ENCODE measurements at places on chromosomes 1 and 21.

GRCh38 chr1:243489681-243490546 lies 234.1 kb downstream of the SDCCAG8 start:
- H3K27ac ChIP-seq: peak overlapping the region; percentile 14
- H3K4me1 ChIP-seq: peaks cover 7% of the 10 kb centered on the region
- H3K27me3 ChIP-seq: no peaks in the 10 kb centered on the region

DNA sequence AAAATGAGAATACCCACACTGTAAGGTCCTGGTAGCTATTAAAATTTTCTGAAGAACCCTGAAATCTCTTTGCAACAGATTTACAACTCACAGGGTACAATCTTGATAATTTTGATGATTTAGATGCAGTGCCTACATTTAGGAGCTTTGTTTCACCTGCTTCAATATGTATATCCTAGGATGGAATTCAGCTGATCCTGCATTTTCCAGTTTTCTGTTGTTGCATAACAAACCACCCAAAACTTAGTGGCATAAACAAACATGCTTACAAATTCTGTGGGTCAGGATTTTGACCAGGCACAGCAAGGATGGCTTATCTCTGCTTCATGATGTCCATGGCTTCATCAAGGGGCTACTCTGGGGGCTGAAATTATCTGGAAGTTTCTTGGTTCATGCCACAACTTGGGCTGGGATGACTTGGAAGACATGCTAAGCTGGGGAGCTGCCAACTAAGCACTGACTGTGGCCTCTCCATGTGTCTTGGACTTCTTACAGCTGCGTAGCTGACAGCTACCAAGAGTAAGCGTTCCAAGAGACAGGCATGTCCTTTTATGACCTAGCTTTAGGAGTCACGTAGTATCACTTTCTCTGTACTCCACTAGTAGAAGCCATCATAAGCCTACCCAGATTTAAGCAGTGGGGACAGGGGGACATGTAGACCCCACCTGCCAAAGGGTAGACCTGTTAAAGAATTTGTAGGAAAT lies 108.5 kb downstream of the CACHD1 start:
- no peak overlapping the region for H3K4me3 ChIP-seq
- no peak for DNase-seq
- no peaks in the 10 kb centered on the region for H3K27me3 ChIP-seq
- no peaks in the 10 kb centered on the region for H3K36me3 ChIP-seq

- H3K4me1 ChIP-seq: peaks cover 3% of the 10 kb centered on the region
- H3K4me3 ChIP-seq: no peak overlapping the region
- DNase-seq: no peak
- no peaks in the 10 kb centered on the region for H3K27me3 ChIP-seq
- H3K36me3 ChIP-seq: no peaks in the 10 kb centered on the region
Measured at GRCh38 chr1:85411567-85412305, 53.2 kb downstream of the DDAH1 start.

DNA sequence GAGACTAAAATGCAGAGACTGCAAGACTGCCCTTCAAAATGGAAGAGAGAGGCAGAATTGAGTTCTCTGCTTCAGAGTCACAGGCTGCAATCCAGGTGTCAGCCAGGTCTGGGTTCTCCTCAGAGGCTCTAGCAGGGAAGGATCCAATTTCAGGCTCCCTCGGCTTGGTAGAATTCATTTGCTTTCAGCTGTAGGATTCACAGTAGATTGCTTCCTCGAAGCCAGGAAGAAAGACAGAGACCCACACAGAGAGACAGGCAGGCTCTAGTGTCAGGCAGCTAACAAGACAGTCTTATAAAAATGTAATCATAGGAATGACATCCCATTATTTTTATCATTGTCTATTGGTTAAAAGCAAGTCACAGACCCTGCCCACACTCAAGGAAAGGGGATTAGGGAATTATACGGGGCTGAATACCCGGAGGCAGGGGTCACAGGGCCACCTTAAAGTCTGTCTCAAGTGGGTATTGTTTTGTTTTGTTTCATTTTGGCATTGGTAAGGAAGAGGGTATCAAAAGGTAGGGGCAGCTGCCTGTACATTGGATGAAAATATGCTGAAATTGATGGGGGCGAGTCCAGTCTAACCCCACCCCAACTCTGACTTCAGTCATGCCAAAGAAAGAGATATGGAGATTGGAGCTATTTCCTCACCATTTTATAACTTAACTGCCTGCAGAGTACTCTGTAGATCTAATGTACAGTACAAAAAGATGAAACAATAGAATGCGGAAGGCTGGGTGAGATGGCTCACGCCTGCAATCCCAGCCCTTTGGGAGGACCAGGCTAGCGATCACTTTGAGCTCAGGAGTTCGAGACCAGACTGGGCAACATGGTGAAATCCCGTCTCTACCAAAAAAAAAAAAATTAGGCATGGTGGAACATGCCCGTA lies 9.5 kb upstream of the TBCE start:
- no peaks in the 10 kb centered on the region for H3K27me3 ChIP-seq
- H3K4me1 ChIP-seq: no peaks in the 10 kb centered on the region
- no peak for DNase-seq
- H3K36me3 ChIP-seq: no peaks in the 10 kb centered on the region

- no peaks in the 10 kb centered on the region for H3K4me1 ChIP-seq
- no peaks in the 10 kb centered on the region for H3K27me3 ChIP-seq
- H3K27ac ChIP-seq: no peak overlapping the region
Measured at GRCh38 chr1:167184081-167184480, 36.6 kb upstream of the POU2F1 start.

DNA sequence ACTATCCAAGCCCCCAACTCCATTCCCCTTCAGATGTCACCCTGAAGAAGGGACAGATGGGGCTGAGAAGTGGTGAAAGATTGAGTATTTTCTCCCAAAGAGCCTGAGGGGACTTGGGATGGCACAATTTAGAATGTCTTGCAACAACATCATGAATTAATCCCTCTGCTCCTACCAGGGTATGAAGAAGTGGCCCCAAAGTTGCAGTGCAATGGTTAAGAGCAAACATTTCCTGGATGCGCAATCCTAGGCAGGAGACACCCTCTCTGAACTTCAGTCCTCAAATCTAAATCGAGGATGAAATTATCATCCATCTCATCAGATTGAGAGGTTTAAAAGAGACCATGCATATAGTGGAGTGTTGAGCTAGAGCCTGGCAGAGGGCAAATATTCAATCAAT lies 28.6 kb upstream of the CITED4 start:
- H3K4me3 ChIP-seq: no peak overlapping the region
- no peaks in the 10 kb centered on the region for H3K27me3 ChIP-seq
- no peaks in the 10 kb centered on the region for H3K36me3 ChIP-seq
- H3K27ac ChIP-seq: no peak overlapping the region
- no peaks in the 10 kb centered on the region for H3K4me1 ChIP-seq
- DNase-seq: no peak

GRCh38 chr1:245551536-245551935 lies 396.8 kb downstream of the KIF26B start:
- H3K27me3 ChIP-seq: no peaks in the 10 kb centered on the region
- no peak overlapping the region for H3K27ac ChIP-seq
- no peak for DNase-seq

- no peaks in the 10 kb centered on the region for H3K27me3 ChIP-seq
- DNase-seq: no peak
- peak overlapping the region; percentile 77 for H3K4me3 ChIP-seq
- peaks cover 36% of the 10 kb centered on the region for H3K36me3 ChIP-seq
Measured at GRCh38 chr1:226063977-226064815, 1.7 kb downstream of the H3-3A start.

DNA sequence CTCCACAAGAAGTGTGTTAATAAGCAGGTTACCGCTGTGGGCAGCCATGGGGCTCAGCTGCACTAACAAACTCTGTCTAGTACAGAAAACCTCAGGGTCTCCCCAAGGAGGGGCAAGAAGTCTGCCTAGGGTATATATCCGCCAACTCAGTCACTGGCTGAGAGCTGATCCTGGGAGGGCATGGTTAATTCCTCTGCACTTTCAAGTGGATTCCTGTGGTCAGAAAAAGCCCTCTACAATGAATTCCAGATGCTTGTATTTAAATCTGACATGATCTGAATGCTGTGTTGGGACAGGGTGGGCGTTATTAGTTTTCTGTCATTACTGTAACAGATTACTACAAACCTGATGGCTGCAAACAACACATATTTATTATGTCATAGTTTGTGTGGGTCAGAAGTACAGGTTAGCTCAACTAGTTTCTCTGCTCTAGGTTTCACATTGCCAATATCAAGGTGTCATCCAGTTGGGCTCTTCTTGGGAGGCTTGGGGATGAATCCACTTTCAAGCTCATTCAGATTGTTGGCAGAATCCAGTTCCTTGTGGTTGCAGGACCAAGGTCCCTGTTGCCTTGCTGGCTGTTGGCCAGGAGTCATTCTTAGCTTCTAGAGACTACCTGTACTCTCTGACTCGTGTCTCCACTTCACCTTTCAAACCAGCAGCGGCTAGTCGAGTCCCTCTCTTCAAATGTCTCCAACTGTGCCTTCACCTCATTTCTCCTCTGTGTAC lies 8.0 kb upstream of the SELE start:
- H3K36me3 ChIP-seq: no peaks in the 10 kb centered on the region
- peaks cover 10% of the 10 kb centered on the region for H3K4me1 ChIP-seq
- H3K27ac ChIP-seq: no peak overlapping the region
- no peak overlapping the region for H3K4me3 ChIP-seq
- H3K27me3 ChIP-seq: no peaks in the 10 kb centered on the region

DNA sequence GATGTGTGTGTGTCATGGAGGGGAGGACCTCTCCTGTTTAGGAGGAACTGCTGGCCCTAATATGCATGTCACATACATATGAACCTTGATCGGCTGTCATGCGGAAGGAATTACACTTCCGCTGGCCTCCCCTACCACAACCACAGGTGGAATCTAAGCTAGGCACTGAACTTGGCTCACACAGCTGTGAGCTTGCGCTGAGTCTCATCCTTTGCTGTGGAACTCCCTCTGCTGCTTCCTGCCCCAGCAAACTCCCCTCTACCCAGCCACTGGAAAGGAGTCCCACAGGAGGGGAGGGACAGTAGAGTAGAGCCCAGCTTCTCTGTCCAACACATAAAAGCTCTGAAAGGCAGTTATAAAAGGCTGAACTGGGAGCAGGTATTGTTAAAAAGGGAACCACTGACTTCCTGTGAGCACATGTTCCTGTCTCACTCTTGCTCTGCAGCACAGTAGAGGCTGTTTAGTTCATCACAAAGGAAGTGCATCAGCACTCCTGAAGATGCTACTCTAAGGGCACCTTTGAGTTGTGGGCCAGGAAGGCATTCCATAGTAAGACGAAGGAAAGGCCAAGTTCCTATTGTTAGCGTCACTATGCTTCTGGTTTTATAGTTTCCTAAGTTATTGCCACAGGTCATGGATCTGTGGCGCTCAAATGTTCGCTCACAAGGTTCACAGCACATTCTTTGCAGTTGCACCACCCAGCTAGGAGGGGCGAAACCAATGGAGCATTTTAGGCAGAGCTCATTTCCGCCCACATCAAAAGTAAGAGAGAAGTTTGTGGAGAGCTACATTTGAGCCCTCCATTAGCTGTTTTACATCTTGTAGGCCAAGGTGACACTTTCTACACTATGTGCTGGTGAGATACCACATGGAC lies 17.7 kb upstream of the PTPRC start:
- H3K27ac ChIP-seq: no peak overlapping the region
- H3K36me3 ChIP-seq: no peaks in the 10 kb centered on the region
- H3K4me1 ChIP-seq: no peaks in the 10 kb centered on the region
- no peaks in the 10 kb centered on the region for H3K27me3 ChIP-seq

DNA sequence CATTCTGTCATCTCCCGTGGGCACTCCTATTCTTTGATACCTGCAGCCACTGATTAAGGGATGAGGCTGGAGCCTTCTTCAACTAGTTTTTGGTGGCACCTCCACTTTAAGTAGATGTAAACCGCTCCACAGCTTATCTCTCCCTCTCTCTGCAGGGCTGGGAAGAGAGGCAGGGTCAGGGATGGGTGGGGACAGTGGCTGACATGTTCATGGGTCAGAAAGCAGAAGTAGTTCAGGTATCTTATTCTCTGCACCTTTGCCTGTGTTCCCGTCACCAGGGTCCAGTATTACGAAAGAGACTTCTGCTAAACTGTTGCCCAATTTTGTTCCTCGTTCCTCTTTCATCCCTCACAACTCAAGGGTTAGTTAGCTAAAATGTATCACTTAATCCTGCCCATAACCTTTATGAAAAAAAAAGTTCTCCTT lies 51.7 kb upstream of the EDEM3 start:
- peaks cover 4% of the 10 kb centered on the region for H3K36me3 ChIP-seq
- H3K4me1 ChIP-seq: no peaks in the 10 kb centered on the region
- no peak overlapping the region for H3K4me3 ChIP-seq
- no peaks in the 10 kb centered on the region for H3K27me3 ChIP-seq
- no peak overlapping the region for H3K27ac ChIP-seq

DNA sequence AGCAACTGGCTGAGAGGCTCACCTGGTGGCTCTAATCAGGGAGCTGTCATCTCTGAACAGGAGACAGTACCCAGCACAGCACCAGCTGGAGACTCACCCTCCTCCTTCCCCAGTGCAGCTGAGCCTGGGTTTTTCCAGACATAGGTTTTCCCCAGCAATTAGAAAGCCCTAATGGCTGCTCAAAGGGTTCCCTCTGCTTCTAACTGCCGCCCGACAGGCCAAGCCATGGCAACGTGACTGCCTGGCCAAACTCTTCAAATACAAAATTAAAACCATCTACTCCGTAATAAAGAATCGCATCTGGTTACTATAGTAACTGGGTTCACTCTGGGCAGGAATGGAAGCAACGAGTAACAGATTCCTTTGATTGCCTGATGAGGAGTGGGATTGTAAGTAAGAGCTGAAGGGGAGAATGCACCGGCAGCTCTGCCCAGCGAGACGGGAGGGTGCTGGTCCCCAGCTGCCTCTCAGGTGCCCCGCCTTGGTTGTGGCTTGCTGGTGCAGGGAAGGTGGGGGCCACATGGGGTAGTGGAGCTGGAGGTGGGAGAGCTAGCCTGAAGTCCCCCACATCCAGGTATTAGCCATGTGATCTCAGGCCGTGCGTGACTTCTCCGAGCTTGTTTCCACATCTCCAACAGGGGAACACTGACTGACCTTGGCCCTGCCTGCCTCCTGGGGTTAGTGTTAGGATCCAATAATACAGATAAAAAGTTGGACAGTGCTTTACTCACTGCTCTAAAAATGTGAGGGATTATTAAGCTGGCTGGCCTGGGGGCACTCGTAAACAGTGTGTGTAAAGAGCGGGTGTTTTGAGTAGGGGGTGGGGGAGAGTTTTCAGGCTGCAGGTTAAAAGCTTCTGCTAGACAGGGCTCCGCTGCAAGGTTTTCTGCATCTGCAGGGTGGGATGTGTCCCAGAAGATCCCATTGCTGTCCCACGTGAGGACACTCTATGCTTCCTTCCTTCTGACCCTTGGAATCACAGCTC lies 94.2 kb downstream of the KCNN3 start:
- H3K27ac ChIP-seq: no peak overlapping the region
- H3K36me3 ChIP-seq: no peaks in the 10 kb centered on the region
- no peak overlapping the region for H3K4me3 ChIP-seq
- no peaks in the 10 kb centered on the region for H3K4me1 ChIP-seq

DNA sequence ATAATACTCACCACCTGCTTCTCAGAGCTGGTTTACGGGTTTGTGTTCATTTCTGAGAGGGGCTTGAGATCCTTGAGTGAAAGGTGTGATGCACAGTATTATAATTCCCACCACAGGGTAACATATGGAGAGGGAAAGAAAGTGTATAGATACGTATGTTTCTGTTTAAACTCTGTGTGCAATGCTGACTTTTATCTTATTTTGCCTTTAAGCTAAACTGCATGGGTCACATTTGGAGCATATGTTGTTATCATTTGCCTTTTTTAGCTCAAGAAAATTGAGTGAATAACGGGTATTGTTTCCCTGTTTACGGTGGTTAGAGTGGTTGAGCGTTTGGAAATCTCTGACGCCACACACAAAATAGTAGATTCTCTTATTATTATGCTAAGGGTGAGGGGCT lies 191.1 kb upstream of the NFIA start:
- no peaks in the 10 kb centered on the region for H3K36me3 ChIP-seq
- no peak overlapping the region for H3K27ac ChIP-seq
- no peaks in the 10 kb centered on the region for H3K4me1 ChIP-seq
- H3K27me3 ChIP-seq: no peaks in the 10 kb centered on the region
- H3K4me3 ChIP-seq: no peak overlapping the region
- DNase-seq: no peak

Measured in upper lobe of right lung (tissue), 1 donor.